ENCODE measurements at places on chromosomes 12 and 14. TPM values are rescaled to one million over a fixed set of nuclear protein-coding genes. Genes with fewer than 3 reads are reported as not detected.

Gene RFX4
- total RNA-seq, result not detected

Gene ITPR2
- 10.8 TPM for total RNA-seq

Gene NEUROD4
- total RNA-seq, result not detected

DNA sequence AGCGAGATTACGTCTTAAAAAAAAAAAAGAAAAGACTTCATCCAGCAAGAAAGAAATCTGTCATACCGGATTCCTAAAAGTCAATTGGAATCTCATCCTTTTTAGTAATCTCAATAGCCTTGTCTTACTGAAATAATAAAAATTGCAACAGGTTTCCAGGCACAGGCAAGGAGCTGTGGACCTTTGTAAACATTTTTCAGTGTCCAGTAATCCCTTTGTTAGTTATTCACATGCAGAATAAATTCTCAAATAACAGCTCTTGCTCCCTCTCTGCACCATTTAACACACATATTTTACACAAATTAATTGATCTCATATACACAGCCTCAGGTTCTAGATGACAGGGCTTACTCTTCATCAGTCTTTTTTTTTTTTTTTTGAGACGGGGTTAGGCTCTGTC lies 22.0 kb upstream of the CALM1 start:
- DNase-seq, result no peak

- no peak for DNase-seq
Measured at GRCh38 chr14:22251090-22251489, 337.9 kb downstream of the DAD1 start.

DNA sequence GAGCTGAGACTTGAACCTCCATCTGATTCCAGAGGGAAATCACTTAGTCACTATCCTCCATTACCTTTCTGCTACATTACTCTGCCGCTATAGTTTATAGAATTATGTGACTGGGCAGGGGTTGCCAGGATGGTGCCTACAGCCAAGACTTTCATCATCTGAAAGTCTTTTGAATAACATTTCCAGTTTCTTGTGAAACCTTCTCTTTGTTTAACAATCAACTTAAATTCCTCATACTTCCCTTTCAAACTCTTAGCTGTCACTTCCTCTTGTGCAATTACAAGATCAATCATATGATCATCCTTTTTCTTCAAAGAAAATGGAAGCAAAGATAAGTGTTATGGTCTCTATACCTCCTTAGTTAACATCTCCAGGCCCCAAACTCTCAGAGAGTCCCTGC lies 25.4 kb upstream of the PELI2 start:
- no peak for DNase-seq

DNA sequence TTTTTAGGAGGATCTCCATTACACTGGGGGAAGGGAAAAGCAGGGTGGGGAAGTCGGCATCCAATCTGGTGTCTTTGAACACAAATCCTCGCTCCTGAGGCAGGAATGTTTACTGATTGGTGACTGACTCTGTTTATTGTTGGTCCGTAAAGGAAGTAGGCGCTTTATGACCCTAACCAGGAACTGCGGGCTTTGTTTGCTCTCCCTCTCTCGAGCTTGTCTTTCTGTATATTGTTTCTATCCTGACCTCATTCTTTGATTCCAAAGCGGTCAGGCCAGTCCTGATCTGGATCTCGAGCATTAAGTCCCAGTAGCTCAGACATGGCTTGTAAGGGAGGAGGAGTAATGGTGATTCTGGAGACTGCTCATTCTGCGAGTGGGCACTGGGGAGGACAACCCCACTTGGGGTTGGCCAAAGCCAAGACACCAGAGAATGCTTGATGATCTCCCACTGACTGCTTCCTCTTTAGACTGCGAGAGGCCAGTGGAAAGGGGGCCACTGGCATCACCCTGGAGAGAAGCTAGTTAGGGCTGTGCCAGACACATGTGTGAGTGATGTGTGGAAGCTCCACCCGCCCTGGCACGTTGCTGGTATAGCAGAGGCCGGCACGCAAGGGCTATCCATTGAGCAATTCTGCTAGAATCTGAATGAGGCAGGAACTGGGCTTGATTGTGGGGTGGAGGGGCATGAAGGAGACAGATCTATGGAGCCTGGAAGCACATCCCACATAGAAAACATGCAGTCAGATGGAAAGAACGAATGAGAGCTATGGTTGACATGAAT lies 194.6 kb downstream of the PAX9 start:
- peak; percentile 82 for DNase-seq

DNA sequence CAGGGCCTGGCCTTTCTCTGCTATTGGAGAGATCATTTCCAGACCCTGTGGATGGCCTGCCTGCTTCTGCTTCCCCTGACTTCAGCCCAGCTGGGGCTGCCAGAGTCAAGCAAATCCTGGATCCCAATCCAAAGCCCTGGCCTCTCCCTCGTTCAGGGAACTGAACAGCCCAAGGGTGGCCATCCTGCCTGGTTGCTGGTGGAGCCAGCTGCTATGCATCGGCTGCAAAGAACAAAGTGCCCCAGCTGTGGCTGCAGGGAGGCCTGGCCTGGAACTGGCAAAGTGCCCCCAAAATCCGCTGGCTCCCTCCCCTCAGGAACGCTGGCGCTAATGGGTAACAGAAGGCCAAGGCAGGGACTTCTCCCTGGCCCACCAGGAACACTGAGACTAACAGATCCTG lies 56.4 kb downstream of the LRRC74A start:
- DNase-seq, result no peak

DNA sequence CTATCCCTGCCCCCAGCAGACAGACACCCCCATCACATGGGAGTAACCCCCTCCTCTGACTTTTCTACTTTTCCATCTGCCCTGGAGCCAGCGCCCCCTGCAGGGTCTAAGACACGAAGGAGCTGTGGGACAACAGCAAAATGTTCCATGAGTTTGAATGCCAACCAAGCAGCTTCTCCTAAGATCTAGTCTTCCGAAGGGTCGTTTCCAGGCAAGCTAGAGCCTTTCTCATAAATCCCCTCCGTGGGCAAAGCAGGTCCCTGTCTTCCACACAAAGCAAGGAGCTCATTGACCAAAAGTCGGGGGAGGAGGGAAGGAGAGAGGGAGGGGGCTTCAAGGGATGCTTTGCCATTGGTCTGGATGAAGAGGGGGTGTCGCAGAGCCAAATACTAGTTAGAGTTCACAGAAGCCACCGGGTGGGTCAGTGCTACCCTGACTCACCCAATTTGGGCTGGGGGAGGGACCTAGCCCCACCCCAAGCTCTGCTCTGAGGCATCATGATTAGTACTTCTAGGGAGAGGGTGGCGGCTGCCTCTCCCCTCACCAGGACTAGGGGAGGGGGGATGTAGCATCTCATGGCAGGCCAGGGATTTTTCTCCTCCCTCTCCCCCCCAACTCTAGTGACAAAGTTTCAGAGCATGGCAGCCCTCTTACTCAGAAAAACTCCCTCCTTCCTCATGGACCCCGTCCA lies 1.6 kb downstream of the MSI1 start:
- DNase-seq, result no peak
